ENCODE measurements at places on chromosomes 11 and 22. TPM values are rescaled to one million over a fixed set of nuclear protein-coding genes. Genes with fewer than 3 reads are reported as not detected.

Gene OR5B21
- not detected for total RNA-seq

Gene OR51E2
- total RNA-seq = not detected

Gene OR10D3
- not detected for total RNA-seq

Gene OR2AT4
- 0.11 TPM for total RNA-seq

Gene GALNT18
- total RNA-seq = not detected

Data from PC-9 (cell line).